ENCODE measurements at places on chromosomes 1 and 21.

GRCh38 chr21:33998402-33998801, 75.0 kb upstream of the MRPS6 start:
- DNase-seq, result peak; percentile 16

DNA sequence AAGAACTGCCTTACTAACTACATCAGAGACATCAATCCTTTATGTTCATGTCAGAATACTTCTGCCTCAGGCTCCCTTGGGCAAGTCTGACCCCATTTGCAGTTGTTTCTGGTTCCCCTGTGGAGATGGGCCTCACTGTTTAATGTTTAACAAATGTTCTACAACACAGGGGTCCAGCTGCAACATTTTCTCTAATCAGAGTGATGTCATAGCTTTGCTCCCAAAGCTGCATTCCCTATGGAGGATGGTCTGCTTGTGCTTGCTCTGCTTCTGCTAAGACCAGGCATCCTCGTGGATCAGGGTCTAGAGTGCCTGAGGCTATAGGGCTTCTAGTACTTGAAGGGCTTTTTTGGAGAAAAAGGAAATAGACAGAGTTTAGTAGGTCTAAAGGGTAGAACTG, 1071.2 kb downstream of the TTLL7 start:
- DNase-seq, result no peak

DNA sequence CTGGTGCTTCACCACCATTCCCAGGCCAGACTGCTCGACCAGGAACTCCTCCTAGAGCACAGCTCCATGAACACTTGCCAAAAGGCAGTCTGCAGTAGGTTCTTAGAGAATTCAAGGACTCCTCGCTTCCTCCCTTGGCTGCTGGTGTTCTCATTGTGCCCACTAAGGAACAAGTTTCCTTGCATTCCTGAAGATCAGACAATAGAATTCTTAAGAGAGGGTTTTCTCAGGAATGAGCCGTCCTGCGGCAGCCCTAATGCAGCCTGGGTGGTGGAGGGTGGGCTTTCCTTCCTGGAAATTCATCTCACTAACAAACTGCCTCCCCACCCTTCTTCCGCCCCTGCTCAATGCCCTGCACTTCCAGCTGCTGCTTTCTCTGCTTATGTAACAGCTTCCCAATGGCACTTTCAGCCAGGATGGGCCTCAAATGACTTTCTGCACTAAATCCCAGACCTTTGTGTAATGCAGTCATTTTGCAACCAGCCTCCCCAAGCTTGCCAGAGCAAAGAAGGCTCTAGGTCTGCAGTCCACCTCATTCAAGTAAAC, 287.9 kb downstream of the PLPP3 start:
- DNase-seq, result no peak

DNA sequence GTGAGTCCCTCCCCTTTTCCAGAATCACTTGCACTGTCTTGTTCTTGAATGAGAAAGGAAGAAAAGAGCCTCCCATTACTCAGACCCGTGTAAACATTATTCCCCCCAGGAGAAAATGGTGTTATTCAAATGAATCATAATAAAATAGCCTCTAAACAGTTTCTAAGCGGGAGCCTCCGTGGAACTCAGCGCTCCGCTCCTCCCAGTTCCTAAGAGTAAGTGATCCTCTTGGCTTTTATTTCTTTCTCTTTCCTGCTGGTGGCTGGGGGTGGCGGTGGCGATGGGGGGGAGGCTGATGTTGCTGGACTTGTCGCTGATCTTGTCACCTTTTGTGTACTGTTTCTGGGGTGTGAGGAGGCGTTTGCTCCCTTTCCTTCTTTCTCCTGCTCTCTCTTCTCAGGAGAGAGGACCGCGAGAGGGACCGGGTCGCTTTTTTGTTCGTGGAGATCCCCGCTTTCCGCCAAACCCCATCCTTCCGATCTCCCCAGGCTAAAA, 781 bp downstream of the PROX1 start:
- no peak for DNase-seq

GRCh38 chr21:14120091-14120734, 90.5 kb downstream of the LIPI start:
- peak; percentile 29 for DNase-seq

DNA sequence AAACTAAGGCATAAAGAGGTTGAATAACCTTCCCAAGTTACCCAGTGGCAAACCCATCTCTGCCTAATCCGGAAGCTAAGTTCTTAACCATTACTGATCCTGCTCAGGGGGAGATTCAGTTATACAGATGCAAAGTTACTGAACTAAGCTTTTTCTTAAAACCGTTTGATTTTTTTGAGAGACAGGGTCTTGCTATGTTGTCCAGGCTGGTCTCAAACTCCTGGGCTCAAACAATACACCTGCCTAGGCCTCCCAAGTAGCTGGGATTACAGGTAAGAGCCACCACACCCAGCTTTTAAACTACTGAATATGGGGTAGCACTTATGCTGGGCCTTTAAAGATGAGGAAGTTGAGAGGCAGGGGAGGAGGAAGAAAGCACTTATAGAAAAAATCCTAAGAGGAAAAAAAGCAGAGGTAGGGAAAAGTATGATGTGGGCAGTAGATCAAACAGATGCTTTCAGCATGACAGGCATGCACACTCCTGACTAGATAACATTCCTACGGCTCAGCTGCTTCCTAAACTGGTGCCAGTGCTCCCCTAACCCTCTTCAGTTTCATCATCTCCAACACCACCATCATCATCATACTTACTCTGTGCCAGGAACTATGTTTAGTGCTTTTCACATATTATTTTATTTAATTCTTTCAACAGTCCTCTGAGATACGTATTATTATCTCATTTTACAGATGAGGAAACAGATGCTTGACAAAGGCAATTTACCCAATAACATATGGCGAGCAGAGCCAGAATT, 5.8 kb downstream of the PAFAH2 start:
- DNase-seq, result peak; percentile 73

DNA sequence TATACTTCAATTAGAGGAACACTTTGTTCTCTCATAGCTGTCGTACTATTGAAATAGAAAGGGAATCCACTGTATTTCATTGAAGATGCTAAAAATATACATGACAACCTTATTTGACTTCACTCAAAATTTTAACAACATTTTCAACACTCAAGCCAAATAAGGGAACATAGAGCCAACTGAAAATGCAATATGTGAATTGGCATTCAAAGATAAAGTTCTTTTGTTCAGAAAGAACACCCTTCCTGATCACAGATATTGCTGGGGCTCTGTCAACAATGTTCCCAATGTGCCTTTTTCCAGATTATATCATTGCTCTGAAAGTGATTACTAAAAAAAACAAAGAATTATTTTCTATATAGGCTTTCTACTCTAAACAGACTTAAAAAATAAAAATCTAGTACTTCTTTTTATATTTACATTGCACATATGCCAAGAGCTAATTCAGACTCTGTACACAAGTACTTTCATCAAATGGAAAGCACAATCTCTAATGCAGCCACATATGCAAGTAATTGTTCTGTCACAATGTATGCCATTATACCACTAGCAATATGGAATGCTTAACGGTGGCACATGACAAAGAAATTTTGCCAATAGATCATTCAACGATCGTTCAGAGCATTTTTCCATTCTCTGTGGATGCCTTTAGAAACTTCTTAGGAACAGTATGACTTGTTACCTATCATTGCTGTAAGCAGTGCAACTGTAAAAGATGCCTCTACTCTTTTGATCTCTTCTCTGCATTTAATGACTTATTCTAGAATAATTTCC, 171.0 kb downstream of the EIF4G3 start:
- DNase-seq, result no peak

- no peak for DNase-seq
Observed at GRCh38 chr21:45866551-45866950, 115.0 kb upstream of the COL6A1 start.

GRCh38 chr1:31485166-31485565, 72.2 kb downstream of the SERINC2 start:
- no peak for DNase-seq

GRCh38 chr1:93735722-93736121, 54.1 kb upstream of the BCAR3 start:
- DNase-seq, result peak; percentile 87

DNA sequence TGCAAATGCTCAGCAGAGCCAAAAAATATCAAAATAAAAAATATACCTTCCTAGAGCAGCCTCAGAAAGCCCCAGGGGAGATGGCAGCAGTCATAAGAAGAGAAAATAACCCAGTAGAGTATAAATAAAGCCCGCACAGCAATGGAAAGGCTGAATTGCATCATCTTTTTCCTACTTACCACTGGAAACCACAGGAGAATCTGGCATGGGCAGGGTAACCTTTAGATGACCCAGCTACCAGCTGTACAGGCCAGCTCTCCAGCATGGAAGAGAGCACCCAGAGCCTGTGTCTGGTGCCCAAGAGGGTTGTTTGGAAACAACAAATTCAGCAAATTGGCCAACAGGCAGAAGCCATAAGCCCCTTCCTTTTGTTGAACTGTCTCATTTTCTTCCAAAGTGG, 253.1 kb downstream of the OMA1 start:
- DNase-seq, result no peak

- peak; percentile 53 for DNase-seq
Observed at GRCh38 chr1:246959944-246960693, 28.4 kb upstream of the AHCTF1 start.

- DNase-seq, result peak; percentile 83
Observed at GRCh38 chr1:85502171-85502570, 37.2 kb upstream of the DDAH1 start.

DNA sequence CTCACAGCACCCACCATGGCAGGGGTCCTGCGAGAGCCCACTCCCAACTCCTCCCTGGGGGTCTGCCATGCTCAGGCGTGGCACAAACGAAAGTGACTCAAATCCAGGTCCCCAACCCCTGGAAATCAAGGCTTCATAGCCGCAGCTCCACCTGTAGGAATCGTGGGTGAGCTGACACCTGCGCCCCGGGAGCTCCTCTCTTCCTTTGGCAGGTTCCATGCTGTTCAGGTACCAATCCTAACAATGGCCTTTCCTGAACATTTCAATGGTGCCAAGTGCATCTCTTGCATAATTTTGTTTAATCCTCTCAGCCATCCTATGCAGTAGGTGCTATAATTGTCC, 28.9 kb upstream of the NPPB start:
- DNase-seq, result no peak

DNA sequence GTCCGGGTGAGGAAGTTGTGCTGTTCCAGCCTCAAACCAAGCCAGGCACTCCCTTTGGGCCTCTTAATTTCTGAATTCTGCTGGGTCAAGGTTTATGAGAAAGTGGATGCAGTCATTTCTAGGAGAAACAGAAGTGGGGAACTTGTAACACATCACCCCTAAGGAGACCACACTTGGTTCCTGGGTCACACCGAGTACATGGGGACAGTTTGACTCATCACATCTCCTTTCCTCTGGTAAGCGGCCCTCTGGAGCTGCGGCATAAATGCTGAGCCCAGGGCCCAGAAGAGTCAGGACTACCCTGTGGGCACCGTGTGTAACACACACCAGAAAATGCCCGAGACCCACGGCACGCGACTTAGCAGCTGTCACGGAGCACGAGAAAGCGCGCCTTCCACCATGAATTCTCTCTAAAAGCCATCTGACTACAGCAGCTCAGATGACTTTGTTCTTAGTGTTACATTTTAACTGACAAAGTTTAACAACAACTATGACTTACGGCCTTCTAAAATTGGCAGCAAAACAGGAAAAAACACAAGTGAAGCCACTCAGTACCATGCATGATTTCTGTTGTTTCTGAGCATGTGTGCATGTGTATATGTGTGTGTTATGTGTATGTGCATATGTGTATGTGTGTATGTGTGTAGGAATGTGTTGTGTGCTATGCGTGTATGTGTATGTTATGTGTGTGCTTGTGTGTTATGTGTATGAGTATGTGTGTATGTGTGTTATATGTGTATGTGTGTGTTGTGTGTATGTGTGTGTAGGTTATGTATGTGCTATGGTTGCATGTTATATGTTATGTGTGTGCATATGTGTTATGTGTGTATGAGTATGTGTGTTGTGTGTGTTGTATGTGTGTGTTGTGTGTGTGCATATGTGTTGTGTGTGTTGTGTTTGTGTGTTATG, 50.8 kb downstream of the TOMM20 start:
- DNase-seq, result no peak

DNA sequence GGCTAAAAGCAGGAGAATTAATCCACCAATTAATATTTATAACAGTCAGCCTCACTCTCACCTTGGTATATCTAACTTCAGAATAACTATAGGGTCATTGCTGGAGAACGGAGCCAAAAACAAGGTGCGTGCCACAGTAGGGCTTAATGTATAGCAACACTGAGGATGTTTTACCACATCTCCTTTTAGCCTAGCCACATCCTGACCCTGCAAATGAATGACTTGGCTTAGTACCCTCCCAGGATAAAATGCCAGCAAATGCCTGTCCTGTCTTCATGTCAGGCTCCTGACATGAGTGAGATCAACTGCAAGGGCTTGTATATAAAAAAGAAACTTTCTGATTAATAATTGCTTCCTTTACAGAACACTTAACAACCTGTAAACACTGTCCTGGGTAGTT, 2.7 kb upstream of the CDC42BPA start:
- no peak for DNase-seq

DNA sequence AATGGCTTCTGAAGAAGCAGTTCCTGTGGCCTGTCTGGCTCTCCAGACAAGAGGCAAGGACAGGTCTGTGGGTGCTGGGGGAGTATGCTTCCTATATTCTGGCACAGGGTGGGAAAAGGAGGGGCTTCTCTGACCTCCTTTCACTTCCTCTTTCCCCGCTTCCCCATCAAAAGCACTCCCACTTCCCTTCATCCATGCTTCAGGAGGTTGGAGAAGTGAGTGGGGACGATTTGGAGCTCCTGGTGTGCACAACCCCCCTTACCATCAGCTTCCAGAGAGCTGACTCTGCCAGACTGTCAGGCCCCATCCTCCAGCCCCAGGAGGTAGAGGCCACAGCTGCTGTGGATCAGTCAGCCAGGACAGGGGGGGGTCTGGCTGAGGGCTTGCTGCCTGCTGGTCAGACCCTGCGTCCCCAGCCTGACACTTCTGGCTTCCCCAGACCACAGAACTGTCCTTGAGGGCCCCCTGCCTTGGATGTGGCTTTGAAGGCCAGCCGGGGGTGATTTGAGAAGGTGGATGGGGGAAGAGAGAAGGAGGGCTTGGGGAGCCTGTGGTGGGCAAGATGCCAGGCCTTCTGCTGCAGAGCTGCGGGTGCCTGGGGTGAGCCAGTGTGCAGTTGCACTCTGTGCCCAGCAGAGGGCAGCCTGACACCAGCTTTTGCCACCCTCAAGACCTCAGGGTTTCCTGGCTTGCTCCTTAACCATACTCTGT, 21.5 kb upstream of the TMEM222 start:
- peak; percentile 91 for DNase-seq

GRCh38 chr1:112805155-112805853, 90.2 kb upstream of the PPM1J start:
- DNase-seq, result no peak

- DNase-seq, result no peak
Observed at GRCh38 chr21:38838598-38839327, 33.0 kb downstream of the ETS2 start.

- peak; percentile 68 for DNase-seq
Observed at GRCh38 chr1:172134087-172134731, 286.3 kb upstream of the C1orf105 start.

- DNase-seq, result peak; percentile 44
Observed at GRCh38 chr21:37292941-37293340, 25.8 kb upstream of the VPS26C start.

- no peak for DNase-seq
Observed at GRCh38 chr1:164910671-164911070, 351.7 kb downstream of the PBX1 start.

GRCh38 chr1:226001963-226002666, 3.0 kb upstream of the SDE2 start:
- no peak for DNase-seq

Measured in iris pigment epithelial cell (primary cell).